Frontal cortex (tissue), 4 donors: ENCODE measurements at places on chromosomes 3 and 15.
A peak's percentile ranks its signal among the peaks of the same experiment; 100 is the strongest.

GRCh38 chr3:74607803-74608202 is 6.7 kb downstream of the CNTN3 start:
- DNase-seq, result no peak

GRCh38 chr3:114498539-114499370 is 204.9 kb downstream of the TIGIT start:
- no peak for DNase-seq

DNA sequence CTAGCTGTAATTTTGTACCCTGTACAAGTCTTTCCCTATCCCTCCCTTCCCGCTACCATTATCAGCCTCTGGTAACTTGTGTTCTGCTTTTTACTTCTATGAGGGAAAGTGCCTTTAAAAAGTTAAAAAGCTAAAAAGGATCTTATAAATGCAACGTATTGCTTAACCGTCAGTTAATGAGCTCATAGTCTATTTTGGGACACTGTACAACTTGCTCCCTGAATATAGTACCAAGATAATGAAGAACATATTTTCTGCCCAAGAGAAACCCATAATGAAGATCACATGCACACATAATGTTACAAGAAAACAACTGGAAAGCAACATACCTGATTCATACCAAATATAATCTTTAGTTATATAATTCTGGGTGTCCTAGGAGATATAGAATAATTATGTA is 22.6 kb downstream of the ZIC1 start:
- no peak for DNase-seq

DNA sequence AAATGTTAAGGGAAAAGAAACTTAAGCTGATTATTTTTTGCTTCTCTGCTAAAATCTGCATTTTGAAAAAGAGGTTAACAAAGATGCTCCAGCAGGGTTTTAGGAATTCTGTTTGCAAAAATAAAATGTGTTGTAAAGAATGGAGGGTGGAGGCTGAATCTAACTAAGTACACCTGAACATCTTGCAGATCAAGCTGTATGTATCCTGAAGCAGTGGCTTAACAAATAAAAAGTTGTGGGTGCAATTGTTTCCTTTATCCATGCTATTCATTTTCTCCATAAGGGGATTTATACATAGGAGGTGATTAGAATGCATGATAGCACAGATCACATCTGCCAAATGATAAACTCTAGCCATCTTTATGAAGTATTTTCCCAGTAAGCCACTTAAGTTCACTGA is 466.3 kb downstream of the ERC2 start:
- no peak for DNase-seq

DNA sequence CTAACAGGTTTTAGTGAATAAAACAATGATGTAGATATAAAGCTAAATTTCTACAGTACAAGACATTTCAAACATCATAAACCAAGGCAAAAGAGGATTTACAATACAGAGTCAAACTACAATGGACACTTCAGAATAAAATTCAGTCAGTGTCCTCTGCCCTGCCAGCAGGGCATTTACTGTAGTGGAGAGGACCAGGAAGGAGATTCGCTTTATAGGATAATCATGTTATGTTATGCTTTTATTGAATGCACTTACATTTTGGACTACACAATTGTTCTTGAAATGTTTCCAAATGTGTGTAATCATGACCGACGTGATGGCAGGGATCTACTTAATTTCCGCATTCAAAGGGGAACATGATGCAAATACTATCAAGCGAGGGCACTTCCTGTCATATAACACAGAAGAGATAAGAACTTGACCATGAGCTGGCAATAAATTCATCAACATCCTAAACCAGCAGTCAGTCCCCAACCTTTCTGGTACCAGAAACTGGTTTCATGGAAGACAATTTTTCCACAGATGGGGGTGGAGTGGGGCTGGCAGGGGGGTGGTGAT is 925.6 kb downstream of the FHIT start:
- no peak for DNase-seq

DNA sequence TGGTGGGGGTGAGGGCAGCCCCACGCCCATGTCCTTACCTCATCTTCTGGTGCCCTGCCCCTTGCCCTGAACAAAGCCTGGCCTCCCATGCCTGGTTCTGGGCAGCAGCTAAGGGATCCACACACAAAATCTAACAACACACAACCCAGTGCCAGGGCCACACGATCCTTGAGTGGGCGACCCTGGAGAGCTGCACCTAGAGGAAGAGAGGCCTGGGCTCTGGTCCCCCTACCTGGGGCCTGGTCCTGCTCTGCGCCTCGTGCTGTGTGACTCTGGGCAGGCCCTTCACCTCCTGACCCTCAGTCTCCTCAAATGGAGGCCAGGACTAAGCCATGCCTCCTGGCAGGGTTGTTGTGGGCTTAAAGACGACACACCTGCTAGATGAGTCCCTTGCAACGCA is 20.0 kb upstream of the C3orf22 start:
- DNase-seq, result no peak

DNA sequence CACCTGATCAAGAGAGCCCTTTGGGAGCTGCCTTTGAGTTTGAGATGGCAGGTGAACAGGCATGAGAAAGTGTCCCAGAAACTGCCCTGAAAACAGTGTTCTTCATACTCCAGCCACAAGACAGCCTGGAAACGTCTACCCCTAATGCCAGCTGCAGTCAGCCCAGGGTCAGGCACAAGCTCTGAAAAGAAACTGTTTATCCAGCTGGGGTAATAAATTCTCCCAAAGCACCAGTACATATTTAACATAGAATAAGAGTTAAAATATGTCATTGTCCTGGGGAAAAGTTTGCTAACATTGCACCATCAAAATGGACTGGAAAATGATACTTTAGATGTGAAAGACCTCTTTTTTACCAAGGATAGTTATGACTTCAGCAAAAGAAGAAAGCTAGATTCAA is 66.3 kb downstream of the NEK10 start:
- no peak for DNase-seq

GRCh38 chr3:183159333-183159732 is 3.2 kb downstream of the LAMP3 start:
- DNase-seq, result no peak

- no peak for DNase-seq
Observed at GRCh38 chr3:124601190-124601589, 129.1 kb upstream of the UMPS start.

- no peak for DNase-seq
Observed at GRCh38 chr15:55132672-55133071, 64.1 kb downstream of the RSL24D1 start.

DNA sequence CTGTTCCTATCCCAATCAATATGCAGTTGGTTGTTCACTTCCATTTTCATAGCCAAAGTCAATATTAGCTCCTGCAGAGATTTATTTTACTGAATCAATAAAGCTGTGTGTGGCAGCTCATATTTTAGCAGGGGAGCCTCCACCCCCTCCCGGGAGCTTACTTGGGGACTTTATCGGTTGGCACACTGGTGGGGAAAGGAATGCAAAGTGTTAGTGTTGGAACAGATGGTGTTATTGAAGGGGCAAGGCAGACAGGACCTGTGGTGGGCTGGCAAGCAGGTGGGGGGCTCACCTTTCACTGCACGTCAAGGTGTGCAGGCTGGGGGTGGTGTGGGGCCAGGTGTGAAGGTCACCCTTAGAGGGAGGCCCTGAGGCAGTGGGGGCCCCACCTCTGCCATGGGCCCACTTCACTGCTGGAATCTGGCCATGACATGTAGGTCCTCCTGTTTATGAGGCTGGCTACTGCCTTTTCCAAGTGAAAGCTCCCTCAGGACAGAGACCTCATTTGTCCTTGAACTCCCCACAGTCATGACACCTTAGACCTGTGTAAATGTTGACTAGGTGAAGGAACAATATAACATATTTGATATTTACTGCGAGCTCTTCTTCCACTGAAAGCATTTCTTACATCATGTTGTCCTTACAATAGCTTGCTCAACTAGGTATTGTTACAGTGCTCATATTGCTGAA is 44.0 kb upstream of the SEC22A start:
- no peak for DNase-seq

- DNase-seq, result no peak
Observed at GRCh38 chr3:98151241-98151640, 4.0 kb downstream of the OR5H14 start.

- DNase-seq, result no peak
Observed at GRCh38 chr3:184355261-184356040, 6.0 kb downstream of the CLCN2 start.

DNA sequence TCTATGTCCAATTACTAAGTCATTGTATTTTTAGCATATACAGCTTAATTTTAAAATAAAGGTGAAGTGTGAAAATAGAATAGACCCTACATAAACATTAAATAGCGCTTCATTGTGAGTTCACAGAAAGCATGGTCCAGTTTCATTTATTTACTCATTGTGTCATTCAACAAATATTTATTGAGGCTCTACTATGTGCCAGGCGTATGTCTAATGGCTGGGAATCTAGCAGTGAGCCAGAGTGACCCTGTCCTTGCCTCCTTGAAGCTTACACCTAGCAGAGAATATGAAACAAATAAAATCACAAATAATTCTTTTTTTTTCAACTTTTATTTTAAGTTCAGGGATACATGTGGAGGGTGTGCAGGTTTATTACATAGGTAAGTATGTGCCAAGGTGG is 161.7 kb downstream of the CFAP20DC start:
- DNase-seq, result no peak

- DNase-seq, result no peak
Observed at GRCh38 chr3:16338999-16339398, 74.0 kb downstream of the OXNAD1 start.

GRCh38 chr15:31396881-31397560 is 70.4 kb downstream of the KLF13 start:
- DNase-seq, result no peak

GRCh38 chr15:78621810-78622402 is 1.1 kb upstream of the CHRNA3 start:
- no peak for DNase-seq

GRCh38 chr15:96053031-96053780 is 277.3 kb upstream of the NR2F2 start:
- DNase-seq, result no peak

DNA sequence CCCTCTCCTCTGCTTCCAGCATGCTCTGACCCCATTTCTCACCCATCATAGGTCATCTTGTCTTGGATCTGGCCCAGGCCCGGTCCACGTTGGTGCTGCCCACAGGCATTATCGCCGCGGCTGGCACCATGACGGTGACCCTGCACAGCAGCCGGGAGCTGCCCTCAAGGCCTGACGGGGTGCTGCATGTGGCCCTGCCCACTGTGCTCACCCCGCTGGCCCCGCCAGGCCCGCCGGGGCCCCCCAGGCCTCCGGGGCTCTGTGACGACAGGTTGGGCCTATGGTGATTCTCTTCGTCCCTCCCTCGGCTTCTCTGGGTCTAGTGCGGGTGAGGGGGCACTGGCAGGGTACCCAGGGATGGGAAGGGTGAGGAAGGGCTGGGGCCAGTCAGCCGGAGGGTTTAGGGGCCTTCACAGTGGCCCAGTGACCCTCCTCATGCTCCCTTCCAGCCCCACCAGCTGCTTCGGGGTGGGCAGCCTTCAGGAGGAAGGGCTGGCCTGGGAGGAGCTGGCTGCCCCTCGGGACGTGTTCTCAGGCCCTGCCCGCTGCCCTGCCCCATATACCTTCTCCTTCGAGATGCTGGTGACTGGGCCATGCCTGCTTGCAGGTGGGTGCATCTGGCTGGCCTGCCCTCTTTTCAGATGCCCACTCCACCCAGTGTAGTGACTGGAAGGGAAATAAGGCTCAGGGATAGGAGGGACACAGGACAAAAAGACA is 3.9 kb downstream of the VWA5B2 start:
- DNase-seq, result peak; percentile 17

- DNase-seq, result no peak
Observed at GRCh38 chr3:122516846-122517360, 2.2 kb upstream of the KPNA1 start.

GRCh38 chr3:13021141-13022114 is 51.8 kb downstream of the IQSEC1 start:
- DNase-seq, result no peak

GRCh38 chr3:9213019-9213634 is 36.3 kb downstream of the SRGAP3 start:
- no peak for DNase-seq

DNA sequence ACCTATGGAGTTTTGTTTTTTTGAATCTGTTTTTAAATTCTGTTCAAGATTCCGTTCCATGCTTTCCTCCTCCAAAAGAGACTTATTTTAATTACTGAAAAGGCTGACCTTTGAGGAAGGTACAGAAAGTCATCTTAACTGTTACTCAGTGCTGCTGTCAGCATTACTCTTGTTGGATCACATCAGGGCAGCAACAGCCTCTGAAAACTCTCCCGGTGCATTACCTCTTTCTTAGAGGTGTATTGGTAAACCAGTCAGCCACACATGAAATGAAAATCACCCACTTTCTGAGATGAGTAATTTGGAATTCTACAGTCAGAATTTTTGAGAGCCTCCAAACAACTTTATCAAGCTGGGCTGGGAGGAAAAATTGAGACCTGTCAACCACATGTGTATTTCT is 88.5 kb upstream of the LIMD1 start:
- no peak for DNase-seq

DNA sequence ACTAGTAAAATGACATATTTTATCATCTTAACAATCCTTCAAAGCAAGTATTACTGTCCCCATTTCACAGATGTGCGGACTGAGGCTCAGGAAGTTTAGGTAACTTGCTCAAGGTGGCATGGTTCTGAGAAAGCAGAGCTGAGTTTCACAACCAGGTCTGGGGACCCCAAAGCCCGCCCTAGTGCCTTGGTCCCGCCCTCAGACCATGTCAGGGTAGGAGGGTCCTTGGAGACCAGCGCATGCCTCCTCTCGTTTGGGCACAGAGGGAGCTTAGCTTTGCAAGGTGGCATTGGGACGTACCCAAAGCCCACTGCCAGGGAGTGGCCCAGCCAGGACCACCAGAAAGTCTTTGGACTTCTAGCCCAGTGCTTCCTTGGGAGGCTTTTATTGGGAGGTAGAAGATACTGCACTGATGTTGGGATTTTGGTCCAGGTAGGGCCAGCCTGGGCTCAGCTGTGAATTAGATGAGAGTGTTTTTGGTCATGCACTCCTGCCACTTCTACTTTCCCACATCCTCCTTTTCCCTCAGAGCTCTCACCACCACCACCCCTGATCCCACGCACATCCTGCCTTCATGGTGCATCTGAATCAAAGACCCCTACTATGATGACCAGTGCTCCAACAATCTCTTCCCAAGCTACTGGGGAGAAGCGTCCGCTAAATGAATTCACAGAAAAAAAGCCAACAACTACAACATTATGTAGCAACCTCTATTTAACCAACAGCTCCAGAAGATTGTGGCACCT is 307.9 kb downstream of the TLE3 start:
- no peak for DNase-seq

GRCh38 chr3:13307041-13307440 is 113.1 kb downstream of the NUP210 start:
- no peak for DNase-seq
